Fibroblast of villous mesenchyme (primary cell): ENCODE measurements at places on chromosomes 4 and X.

DNA sequence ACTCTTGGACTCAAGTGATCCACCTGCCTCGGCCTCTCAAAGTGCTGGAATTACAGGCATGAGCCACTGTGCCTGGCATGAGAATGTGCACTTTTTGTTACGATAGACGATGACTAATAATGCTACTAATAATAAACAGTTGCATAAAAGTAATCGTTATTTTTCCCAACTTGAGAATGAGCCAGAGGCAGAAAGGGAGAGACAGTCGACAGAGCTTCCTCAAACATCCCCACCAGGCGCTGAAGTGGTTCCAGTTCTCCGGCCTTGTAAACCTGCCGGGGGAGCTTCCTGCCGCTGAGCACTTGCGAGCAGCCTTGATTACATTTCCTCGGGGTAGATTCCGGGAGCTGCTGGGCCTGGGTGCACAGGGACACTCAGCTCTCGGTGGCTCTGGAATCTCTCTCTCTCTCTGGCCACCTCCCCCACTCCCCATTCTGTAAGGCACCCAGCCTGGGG lies 8.9 kb upstream of the HTRA3 start:
- DNase-seq = peak; percentile 92

DNA sequence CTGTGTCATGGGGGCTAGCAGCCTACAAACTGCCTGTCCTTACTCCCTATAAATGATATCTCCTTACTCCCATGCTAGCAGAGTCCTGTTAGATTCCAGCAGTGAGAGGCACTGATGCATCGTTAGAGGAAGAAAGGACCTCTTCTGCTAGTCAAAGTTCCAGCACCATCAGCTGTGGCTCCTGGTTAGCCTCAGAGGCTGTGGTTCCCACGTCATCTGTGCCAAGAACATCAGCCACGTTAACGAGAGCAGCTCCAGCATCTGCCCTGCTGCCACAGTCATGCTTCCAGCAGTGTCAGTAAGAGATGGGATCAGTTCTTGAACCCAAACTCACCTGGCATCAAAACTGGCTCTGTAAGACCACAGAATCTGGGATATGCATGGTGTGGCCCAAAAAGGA lies 88.5 kb downstream of the SLC2A9 start:
- no peak for DNase-seq

DNA sequence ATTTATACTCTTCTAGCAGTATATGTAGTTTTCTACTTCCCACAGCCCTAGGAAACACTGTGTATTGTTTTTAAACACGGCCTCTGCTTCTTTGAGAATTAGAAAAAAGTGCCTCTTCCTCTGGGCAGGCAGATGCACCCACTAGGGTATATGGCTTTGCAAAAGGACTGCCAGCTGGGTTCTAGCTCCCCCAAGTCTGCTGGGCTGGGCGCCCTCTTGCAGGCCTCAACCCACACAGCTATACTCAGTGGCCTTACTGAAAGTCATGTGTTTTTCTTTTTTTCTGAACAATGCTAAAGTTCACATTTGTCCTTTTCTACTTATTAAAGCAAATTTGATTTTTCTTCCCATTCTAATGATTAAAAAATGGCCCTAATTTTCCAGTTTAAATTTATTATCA lies 35.5 kb upstream of the BMPR1B start:
- DNase-seq = no peak

- no peak for DNase-seq
Measured at GRCh38 chr4:20570981-20571715, 129.1 kb upstream of the PACRGL start.

DNA sequence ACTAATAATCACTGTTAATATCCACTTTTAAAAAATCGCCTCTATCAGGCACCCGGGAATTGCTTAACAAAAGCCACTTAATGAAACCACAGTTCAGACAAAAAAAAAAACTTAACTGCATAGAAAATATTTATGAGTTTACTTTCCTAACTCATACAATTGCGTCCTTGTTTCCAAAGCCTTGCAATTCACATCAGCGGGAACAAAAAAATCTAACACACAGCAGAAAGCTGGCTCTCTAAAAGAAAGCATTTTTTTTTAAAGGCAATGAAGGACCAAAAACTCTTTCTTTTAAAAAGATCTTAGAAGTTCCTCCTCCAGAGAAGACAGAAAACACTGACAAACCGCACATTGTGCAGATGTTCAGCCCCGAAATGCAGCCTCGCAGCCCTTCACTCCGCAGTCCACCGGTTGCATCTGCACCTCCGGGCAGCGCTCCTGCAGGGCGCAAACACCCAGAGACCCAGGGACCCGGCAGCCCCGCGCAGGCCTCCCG lies 812 bp downstream of the FAT1 start:
- peak; percentile 58 for DNase-seq

DNA sequence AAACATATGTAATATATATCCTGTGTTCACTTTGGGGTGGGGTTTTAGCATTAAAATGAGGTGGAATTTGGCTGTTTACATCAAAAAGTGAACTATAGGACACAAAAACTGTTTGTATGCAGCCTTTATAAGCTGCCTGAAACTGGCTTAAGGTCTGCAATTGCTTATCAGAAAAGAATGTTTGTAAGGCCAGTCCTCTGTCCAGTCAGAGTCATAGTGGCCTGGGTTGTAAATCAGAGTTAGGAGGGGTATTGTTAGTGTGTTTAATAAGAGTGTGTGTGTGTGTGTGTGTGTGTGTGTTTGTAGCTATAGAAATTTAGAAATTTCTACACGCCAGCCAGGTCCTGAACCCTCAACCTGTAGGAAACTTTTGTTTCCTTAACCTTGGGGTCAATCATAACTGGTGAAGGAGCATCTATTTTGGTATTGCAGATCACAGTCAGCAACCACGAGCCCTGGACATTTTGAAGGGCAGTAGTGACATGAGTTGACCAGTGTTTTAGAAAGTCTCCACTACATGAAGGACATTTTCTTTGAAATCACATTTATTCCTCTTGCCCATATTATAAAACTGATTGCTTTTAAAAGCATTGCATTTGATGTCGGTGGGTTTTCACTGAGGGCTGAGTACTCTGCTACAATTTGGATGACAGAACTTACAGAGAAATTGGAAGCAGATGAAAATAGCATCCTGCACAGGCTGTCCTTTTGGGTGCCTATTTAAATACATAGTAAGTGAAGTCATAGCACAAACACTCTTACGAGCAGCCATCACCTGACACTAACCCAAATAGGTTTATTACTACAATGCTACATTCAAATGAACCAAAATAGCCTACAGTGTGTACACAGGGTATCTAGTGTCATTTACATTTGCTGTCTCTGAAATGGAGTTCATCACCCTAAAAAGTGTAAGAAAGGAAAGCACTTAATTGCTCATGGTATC lies 11.2 kb upstream of the TMEM154 start:
- DNase-seq = no peak

GRCh38 chrX:46739736-46740135 lies 19.2 kb downstream of the SLC9A7 start:
- no peak for DNase-seq

DNA sequence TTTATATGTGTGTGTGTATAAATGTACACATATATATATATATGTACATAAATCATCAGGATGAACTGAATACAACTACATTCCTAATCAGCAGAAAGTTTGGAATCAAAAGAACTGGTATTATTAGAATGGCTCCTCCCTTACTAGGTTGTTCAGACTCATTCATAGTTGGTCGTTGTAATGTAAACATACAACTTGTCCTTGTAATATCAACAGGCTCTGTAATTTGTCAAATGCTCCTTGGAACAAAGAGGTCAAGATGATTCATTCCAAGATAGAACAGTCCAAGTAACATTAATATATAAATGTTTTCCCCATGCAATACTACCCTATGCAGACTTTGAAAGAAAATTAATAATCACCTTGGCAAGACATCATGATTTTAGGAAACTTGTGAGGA lies 351.4 kb upstream of the SMIM31 start:
- DNase-seq = no peak

DNA sequence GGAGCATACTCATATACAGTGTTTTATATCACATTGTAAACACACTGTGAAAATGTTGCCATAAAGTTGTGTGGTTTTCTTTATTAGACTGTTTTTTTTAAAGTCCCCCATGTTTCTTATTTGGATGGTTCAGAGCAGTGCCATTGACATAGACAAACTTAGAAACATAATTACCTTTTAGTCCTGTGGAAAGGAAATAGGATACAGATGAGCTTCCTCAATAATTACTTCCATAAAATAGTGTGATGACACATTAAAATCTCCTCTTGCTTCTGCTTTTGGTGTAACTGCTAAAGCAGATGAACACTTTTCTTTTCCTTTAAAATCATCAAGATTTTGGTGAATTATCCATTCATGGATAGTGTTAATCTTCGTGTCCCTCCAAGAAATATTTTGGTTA lies 52.9 kb upstream of the LIMCH1 start:
- no peak for DNase-seq

DNA sequence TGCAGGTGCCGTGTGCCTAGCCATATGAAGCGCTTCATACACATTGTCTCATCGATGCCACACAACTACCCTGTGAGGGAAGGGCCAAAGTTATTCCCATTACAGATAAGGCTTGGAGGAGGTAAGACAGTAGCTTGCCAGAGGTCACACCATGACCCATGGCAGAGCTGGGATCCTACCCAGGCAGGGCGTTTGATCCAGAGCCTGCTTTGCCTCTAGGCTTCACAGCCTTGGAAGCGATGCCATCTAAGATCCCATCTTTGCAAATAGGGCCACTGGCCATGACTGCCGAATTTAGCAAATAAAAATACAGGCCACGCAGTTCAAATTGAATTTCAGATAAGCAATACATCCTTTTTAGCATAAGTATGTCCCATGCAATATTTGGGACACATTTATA lies 358.2 kb downstream of the BCOR start:
- DNase-seq = no peak

DNA sequence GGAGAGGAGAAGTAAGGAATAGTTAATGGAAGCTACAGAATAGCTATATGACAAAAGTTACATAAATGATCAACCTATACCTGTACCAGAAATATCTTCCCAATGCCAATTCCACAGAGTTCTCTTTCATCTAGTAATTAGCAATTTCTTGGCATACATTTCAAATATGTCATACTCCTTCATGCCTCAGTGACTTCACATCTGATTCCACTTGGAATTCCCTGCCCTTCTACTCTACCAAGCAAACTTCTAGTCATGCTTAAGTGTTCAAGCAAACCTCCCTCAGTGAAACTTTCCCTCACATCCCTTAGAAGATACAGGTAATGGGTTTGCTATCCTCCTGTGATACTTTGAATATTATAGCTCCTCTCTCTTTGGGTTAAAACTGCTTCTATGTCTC lies 127.1 kb downstream of the KLHL13 start:
- DNase-seq = no peak

GRCh38 chr4:81314897-81315470 lies 100.0 kb upstream of the PRKG2 start:
- no peak for DNase-seq

DNA sequence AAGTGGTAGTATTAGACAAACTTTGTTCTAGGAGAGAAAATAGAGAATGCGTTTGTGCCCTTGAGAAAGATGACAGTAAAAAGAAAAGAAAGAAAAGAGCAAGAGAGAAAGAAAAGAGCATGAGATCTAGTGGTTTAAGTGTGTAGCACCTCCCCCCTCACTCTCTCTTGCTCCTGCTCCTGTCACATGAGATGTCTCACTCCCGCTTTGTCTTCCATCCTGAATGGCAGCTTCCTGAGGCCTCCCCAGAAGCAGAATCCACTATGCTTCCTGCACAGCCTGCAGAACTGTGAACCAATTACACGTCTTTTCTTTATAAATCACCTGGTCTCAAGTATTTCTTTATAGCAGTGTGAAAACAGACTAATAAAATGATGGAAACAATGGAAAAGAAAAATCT lies 499.6 kb downstream of the ACTRT1 start:
- no peak for DNase-seq

DNA sequence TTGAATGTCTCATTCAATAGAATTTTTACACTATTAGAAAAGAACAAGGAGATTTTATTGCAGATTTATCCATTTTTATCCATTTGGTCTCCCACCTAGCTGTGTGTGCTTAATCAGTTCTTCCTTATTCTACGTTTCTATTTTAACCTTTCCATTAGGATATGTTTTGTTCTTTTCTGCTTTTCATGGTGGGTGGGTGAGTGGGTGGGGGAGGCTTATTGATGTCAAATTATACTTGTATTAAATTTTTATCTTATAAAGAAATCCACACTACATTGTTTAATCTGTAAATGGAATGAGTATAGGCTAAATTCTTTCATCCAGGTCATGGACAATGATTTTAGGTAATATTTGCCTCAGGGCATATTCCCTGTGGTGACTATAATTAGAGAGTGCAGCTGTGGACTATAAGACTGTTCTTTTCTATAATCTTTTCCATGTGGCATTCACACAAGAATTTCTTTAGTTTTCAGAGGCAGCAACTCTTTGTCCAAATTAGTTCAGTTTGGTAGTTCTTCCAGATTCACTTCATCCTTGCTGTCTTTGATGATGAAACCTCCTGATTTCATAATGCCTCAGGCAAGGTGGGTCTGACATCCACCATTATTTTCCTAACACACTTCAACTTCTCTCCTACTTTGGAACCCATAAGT lies 2451.8 kb downstream of the PCDH7 start:
- no peak for DNase-seq

GRCh38 chrX:27933361-27933760 lies 47.9 kb downstream of the DCAF8L1 start:
- DNase-seq = no peak

GRCh38 chrX:67563469-67564448 lies 19.9 kb downstream of the AR start:
- no peak for DNase-seq

- DNase-seq = peak; percentile 63
Measured at GRCh38 chr4:184534511-184535391, 60.4 kb upstream of the IRF2 start.

DNA sequence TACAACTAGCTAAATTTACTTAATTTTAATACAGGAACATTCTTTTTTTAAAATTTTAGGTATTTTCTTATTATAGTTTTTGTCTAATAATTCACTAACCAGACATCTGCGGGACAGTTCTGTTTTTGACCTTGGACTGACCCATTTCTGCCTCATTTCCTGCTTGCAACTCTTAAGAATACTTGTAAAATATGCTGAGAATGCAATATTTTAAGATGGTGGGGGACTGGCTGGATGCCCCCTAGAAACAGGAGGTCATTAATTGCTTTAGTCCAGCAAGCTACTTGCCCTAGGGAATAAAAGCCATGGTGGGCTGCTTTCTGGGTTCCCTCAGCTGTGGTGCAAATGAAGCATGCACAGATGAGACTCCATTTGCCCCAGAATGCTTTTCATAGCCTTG lies 2348.4 kb downstream of the PCDH7 start:
- no peak for DNase-seq

- DNase-seq = peak; percentile 66
Measured at GRCh38 chrX:72308566-72309296, 3.0 kb upstream of the CITED1 start.

- DNase-seq = peak; percentile 33
Measured at GRCh38 chr4:182752158-182752910, 164.9 kb downstream of the DCTD start.

DNA sequence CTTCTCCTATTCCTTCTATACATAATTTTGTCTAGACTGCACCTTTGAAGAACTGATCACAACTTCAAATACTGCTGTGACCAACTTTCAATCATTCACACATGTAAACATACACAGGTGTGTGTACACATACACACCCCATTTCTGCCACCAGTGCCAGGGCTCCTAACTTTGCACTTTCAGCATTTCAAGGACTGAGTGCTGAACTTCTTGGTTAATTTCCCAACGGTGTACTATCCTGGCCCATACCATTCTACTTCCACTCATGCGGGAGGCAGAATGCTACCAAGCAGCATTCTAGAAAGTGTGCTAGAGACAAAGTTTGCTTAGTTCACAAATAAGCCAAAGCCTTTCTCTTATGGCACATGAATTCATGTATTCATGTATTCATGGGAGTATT lies 51.2 kb downstream of the RPGR start:
- DNase-seq = no peak
